Activated CD4-positive, alpha-beta T cell treated with anti-CD3 and anti-CD28 coated beads for 36 hours (primary cell): ENCODE measurements at places on chromosomes 12 and 14. TPM values are rescaled to one million over a fixed set of nuclear protein-coding genes. Genes with fewer than 3 reads are reported as not detected.

The APOF gene
- total RNA-seq = not detected

The DHRS2 gene
- total RNA-seq = 3.1 TPM

The SLCO1B1 gene
- not detected for total RNA-seq

The GALNT6 gene
- total RNA-seq = 11.7 TPM

- H3K36me3 ChIP-seq = no peaks in the 10 kb centered on the region
- H3K27ac ChIP-seq = no peak overlapping the region
- no peak overlapping the region for H3K4me3 ChIP-seq
- DNase-seq = no peak
These were observed 217.5 kb upstream of the LHX5 start for GRCh38 chr12:113689047-113689610.

DNA sequence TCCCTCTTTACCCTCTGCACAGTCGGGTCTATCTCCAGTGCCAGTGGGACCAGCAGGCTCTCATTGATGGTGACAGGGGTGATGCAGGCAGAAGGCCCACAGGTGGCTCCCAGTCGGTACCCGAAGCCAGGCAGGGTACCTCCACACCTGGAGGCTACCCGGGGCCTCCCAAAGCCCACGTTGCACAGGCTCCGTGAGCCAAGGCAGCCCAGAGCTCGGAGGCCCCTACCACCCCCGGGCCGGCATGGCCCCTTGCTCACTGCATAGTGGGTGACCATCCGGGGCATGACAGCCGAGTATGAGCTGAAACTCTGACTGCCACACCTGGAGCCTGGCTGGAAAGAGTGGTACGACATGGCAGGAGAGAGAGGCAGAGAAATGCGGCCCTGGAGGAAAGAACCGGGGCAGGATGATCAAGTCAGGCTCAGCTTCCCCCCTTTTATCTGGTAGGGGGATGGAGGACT lies at the start of gene KRT82:
TSS of gene KRT82 (minus strand) at position 414 of the 464 bp plus-strand sequence. CDS start at position 356, 58 bp downstream.
- DNase-seq = no peak
- no peaks in the 10 kb centered on the region for H3K27me3 ChIP-seq
- no peak within 1 kb of the TSS for H3K4me3 ChIP-seq
